ENCODE measurements at places on chromosomes 2 and 18. TPM values are rescaled to one million over a fixed set of nuclear protein-coding genes. Genes with fewer than 3 reads are reported as not detected.

DNA sequence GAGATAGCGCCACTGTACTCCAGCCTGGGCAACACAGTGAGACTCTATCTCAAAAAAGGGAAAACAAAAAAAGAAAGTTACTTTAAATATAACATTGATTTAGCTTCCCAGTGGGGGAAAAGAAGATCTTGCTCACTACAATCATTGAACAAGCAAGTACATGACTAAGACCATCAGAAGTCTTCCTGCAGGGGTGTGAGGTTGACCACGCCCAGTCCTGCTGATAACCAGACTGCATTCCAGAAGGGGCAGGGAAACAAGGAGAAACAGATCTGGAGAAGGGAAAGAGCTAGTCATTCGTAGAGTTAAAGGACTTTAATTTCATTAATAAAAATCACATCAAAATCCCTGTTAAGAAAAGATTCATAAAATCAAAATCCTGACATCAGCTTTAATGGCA is 77.5 kb downstream of the EPHA4 start:
- no peak for DNase-seq
- no peak overlapping the region for H3K4me3 ChIP-seq
- peaks cover 4% of the 10 kb centered on the region for H3K36me3 ChIP-seq

- no peak overlapping the region for H3K27ac ChIP-seq
- no peak for DNase-seq
- H3K27me3 ChIP-seq: no peaks in the 10 kb centered on the region
Measured at GRCh38 chr2:24169023-24169422, 5.8 kb upstream of the FAM228A start.

DNA sequence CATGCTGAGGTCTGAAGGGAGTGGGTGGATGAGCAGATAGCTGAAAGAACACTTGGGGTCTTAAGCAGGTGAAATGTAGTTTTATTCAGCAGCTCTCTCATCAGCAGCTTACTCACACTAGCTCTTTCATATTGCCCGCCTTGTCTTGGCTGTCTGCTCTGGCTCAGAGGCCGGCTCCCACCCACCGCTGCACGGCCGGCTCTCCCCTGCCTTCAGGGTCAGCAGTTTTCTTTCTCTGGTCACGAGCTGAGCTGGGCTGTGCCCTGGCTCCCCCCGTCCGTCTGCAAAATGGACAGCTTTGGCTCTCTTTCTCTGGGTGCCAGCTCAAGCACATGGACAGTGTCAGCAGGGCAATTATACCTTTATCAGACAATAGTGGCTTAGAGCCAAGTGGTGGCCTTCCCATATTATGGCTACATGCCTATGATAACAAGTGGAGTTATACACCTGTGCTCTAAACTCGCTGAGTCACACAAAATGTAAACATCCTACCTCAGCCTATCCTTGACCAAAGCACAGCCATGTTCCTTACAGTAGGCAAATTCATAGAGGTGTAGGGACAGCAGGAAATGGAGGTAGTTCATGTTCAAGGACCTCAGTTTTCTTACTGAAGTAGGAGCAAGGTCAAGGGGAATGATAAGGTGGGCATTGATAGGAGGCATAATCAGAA is 224.8 kb downstream of the SOCS6 start:
- H3K36me3 ChIP-seq: peaks cover 9% of the 10 kb centered on the region
- H3K4me3 ChIP-seq: no peak overlapping the region
- H3K4me1 ChIP-seq: no peaks in the 10 kb centered on the region

- H3K4me3 ChIP-seq: peak overlapping the region; percentile 47
- peaks cover 20% of the 10 kb centered on the region for H3K27me3 ChIP-seq
- H3K27ac ChIP-seq: peak overlapping the region; percentile 13
- DNase-seq: no peak
Measured at GRCh38 chr2:85662899-85663593, 5.0 kb downstream of the SFTPB start.

DNA sequence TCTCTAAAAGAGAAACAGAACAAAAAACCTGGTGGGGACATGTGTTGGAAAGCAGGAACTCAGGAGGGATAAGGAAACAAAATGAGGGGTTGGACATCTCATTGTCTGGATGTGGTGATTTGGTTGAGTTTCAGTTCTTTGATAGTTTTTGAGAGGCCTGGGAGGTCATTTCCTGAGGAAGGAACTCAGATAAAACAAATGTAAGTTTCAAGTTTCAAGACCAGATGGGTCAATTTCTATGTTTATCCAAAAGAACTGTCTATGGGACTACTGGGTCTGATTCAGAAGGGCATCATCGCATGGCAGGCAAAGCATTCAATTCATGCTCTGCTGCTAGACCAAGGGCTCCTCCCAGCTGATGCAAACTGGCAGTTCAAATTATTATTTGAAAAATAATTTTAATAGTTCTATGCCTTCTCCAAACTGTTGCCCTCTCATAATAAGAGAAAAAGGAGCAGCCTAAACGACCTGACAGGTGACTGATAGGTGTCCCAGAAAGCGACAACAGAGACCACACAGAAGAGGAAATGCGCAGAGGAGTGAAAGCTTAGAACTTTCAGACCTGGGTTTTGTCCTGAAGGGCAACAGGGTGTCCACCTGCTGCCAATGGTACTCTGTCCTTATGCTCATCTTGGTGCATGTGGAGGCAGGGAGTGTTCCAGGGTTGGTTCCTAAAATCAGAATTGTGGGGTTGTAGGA is 39.3 kb upstream of the SH3RF3 start:
- no peak overlapping the region for H3K27ac ChIP-seq
- H3K36me3 ChIP-seq: peaks cover 18% of the 10 kb centered on the region
- H3K27me3 ChIP-seq: peaks cover 7% of the 10 kb centered on the region
- peaks cover 12% of the 10 kb centered on the region for H3K4me1 ChIP-seq

DNA sequence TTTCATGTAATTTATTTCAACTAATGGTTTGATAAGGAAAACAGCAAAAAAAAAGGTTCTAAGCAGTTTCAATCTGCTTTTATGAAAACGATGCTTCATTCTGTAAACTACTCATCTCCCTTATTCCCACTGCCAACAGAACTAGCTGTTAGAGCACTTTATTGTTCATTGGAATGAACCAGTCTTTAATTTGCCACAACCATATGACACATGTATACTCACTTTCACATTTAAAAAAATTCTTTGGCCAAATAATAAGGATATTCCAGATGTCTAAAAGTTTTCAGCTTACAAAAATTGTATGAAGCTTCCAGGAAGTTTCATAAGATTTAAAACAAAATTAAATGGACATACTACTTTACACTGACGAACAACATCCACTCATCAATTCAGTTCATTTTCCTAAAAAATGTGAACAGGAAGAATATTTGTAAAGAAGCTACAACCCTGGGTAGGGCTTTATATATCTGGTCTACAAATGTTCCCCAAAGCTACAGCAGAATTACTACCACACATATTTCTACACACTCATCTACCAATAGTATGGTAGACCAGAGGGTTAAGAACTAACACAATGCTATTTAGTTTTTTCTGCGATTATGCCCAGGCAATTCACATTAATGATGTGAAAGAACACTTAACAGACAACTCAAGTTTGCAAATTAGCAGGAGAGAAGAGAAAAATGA is 37.7 kb downstream of the ZNF521 start:
- no peak for DNase-seq
- no peak overlapping the region for H3K4me3 ChIP-seq
- peaks cover 2% of the 10 kb centered on the region for H3K27me3 ChIP-seq
- H3K36me3 ChIP-seq: peaks cover 23% of the 10 kb centered on the region

GRCh38 chr2:97961534-97961933 is 34.2 kb downstream of the TMEM131 start:
- H3K4me3 ChIP-seq: no peak overlapping the region
- H3K27ac ChIP-seq: no peak overlapping the region
- H3K4me1 ChIP-seq: no peaks in the 10 kb centered on the region
- no peaks in the 10 kb centered on the region for H3K27me3 ChIP-seq

DNA sequence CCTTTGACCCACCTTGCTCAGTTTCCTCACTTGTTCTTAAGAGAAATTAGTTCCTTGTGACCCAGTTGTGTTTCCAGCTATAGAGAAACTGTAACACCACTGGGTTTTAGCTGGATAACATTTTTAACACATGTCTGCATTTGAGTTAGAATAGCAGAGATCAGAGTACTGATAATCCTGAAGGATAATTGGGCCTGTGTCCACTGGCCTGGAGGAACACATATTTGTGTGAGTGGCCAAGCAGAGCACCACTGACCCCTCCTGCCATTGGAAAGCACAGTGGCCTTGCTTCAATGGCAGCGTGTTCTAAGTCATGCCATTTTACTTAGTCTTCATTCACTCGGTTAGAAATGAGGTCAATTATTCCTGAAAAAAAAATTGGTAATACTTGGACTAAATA is 42.6 kb downstream of the PKP4 start:
- H3K4me3 ChIP-seq: no peak overlapping the region
- no peaks in the 10 kb centered on the region for H3K27me3 ChIP-seq
- H3K27ac ChIP-seq: no peak overlapping the region
- no peaks in the 10 kb centered on the region for H3K36me3 ChIP-seq
- H3K4me1 ChIP-seq: peaks cover 14% of the 10 kb centered on the region

DNA sequence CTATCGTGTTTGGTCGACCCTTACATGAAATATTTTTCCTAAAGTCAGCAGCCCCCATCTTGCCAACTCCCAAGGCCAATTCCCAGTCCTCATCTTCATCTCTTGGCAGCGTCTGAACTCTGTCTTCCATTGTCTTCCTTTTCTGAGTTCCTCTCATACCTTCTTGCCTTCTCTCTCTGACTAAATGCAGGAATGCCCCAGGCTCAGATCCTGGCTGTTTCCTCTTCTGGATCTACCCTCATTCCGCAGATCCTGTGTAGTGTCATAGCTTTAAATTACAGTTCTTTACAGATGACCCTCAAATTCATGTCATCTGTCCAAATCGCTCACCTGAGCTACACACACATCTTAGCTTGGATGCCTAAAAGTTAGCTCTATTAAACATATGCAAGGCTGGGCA is 94.7 kb downstream of the MMADHC start:
- H3K27ac ChIP-seq: no peak overlapping the region
- no peaks in the 10 kb centered on the region for H3K4me1 ChIP-seq
- no peaks in the 10 kb centered on the region for H3K36me3 ChIP-seq

DNA sequence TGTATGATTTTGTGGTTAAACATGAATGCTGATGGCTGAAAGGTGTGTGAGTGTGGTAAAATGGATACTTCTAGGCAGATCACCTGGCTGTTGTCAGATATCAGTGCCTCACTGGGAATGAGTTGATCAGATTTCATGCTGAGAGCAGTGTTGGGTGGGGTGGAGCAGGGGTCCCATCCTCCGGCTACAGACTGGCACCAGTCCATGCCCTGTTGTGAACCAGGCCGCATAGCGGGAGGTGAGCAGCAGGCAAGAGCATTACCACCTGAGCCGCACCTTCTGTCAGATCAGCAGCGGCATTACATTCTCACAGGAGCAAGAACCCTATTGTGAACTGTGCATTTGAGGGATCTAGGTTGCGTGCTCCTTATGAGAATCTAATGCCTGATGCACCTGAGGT is 78.7 kb downstream of the GLI2 start:
- H3K4me1 ChIP-seq: peaks cover 2% of the 10 kb centered on the region
- H3K4me3 ChIP-seq: no peak overlapping the region
- no peak overlapping the region for H3K27ac ChIP-seq
- H3K36me3 ChIP-seq: no peaks in the 10 kb centered on the region
- peaks cover 10% of the 10 kb centered on the region for H3K27me3 ChIP-seq

DNA sequence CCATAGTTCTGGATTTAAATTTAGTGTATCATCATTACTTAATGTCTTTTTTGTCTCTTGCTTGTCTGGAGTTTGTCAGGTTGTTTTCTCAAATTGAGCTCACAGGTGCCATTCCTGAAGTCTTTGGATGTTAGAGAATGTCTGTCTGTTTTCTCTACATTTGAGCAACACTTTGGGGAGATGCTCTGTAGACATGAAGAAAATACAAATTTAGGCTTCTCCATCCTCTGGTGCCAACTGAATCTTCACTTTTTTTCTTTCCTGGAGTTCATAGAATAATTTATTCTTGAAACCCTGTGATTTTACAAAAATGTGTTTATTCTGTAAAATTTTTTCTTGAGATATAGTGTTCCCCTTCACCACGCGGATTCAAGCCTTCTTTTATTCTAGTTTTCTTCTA is 256.4 kb upstream of the HDAC4 start:
- no peak for DNase-seq
- H3K27me3 ChIP-seq: no peaks in the 10 kb centered on the region
- H3K4me3 ChIP-seq: no peak overlapping the region
- no peak overlapping the region for H3K27ac ChIP-seq
- H3K36me3 ChIP-seq: no peaks in the 10 kb centered on the region

DNA sequence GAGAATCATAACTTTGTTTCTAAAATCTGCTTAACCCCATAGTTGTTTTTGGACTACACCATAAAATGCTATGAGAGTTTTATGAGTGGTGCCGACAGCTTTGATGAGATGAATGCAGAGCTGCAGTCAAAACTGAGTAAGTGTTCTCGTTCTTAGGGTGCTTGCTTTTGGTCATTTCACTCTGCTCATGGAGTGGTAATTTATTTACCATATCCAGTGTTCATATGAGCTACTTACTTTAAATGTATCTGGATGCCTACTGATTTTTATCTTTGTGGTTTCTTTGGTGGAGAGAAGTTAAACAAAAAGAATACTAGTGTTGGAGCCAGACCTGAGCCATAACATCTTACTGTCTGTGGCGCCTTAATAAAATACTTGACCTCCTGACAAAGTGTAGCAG is 16.4 kb downstream of the NDC80 start:
- H3K4me1 ChIP-seq: no peaks in the 10 kb centered on the region
- H3K4me3 ChIP-seq: no peak overlapping the region
- no peak overlapping the region for H3K27ac ChIP-seq
- H3K27me3 ChIP-seq: no peaks in the 10 kb centered on the region
- no peak for DNase-seq

- no peak for DNase-seq
- H3K27me3 ChIP-seq: peaks cover 4% of the 10 kb centered on the region
- peaks cover 9% of the 10 kb centered on the region for H3K4me1 ChIP-seq
- no peak overlapping the region for H3K4me3 ChIP-seq
Measured at GRCh38 chr2:239697399-239698164, 296.8 kb upstream of the HDAC4 start.

GRCh38 chr2:223697316-223697891 is 95.2 kb upstream of the SCG2 start:
- no peak overlapping the region for H3K4me3 ChIP-seq
- DNase-seq: no peak
- H3K36me3 ChIP-seq: no peaks in the 10 kb centered on the region
- no peaks in the 10 kb centered on the region for H3K27me3 ChIP-seq
- H3K27ac ChIP-seq: no peak overlapping the region
- peaks cover 12% of the 10 kb centered on the region for H3K4me1 ChIP-seq

GRCh38 chr2:20215183-20216040 is 9.5 kb downstream of the SDC1 start:
- H3K4me1 ChIP-seq: peaks cover 4% of the 10 kb centered on the region
- H3K27me3 ChIP-seq: peaks cover 25% of the 10 kb centered on the region
- peak overlapping the region; percentile 9 for H3K27ac ChIP-seq
- H3K4me3 ChIP-seq: no peak overlapping the region
- no peak for DNase-seq

STAT4 gene
- total RNA-seq: 1.1 TPM

TACR1 gene
- 1.0 TPM for total RNA-seq

CCDC148 gene
- 2.2 TPM for total RNA-seq

BOLL gene
- not detected for total RNA-seq

KCNE4 gene
- total RNA-seq: 0.46 TPM

ZC3H6 gene
- 6.8 TPM for total RNA-seq

TMEM178A gene
- 4.8 TPM for total RNA-seq

FAM124B gene
- 269 TPM for total RNA-seq

SFXN5 gene
- 29.8 TPM for total RNA-seq

CD8B2 gene
- total RNA-seq: 0.05 TPM

All from endothelial cell (in vitro differentiated cells).